Stimulated activated CD4-positive, alpha-beta T cell treated with anti-CD3 and anti-CD28 coated beads, Interleukin-1b, Interleukin-23, amount 100 ng/mL, for 24 hours (primary cell): ENCODE measurements at places on chromosomes 1 and 21.

DNA sequence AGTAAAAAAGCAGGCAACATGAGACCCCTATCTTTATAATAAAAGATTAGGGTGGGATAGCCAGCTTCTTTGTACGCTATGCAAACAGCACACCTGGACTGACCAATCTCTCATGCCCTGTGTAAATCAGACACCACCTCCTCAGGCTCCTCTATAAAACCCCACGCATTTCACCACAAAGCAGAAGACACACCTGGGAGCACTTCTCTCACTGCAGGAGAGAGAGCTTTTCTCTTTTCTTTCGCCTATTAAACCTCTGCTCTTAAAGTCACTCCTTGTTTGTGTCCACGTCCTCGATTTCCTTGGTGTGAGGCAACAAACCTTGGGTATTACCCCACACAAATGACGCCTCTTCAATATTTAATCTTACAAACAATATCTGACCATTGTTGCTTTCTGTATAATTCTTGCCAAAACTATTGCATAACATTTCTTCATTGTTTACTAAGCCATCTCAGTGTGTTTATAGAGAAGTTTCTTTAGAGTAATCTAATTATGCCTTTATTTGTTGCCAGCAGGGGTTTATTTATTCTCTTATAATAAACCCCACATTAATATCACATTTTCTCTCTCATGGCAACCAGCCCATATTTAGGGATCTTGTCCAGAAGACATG is 31.6 kb upstream of the NUF2 start:
- DNase-seq = no peak

DNA sequence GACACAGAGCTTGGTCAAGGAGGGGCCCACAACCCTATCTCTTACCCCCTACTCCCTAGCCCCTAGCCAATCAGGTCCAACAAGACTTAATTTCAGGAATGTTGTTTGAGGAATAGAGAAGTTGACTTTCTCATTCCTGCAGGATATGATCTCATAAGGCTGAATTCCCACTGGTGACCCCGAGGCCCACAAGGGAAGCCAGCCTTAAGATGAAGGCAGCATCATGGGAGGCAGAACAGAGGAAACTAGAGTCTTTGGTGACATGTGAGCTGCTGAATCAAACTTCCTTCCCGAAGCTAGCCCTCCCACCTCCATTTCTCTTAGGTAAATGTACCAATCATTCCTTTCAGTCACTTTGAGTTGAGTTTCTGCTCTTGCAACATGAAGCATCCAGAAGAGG is 9.1 kb upstream of the PDIK1L start:
- no peak for DNase-seq

DNA sequence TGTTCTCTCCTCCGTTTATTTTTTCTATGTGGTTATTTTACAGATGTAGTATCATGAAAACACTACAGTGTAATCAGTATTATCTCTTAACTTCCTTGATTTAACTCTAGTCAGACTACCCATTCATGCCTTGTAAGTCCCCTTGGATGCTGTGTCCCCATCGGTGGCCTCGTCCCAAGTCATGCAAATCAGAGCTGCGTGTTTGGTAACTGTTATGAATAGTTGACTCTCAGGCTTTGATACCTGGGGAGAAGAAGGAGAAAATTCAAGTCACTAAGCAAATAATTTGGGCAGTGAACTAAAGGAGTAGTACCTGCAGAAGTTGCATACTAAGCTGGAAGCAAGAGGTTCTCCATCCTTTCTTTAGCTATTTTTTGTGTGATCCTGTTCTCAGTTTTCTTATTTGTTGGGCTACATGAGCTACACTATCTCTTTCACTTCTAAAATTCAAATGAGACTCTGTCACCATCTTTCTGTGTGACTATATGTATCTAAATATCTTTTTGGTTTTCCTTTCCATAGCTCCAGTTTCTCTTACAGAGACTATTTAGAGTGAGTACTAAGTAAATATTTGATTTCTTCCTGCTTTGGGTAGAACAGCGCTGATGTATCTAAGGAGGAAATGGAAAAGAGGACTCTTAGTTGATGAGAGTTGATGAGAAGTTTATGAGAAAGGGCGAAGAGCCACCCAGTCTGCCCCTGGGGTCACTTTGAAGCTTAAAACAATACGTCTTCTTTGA is 50.9 kb downstream of the VANGL2 start:
- DNase-seq = no peak

DNA sequence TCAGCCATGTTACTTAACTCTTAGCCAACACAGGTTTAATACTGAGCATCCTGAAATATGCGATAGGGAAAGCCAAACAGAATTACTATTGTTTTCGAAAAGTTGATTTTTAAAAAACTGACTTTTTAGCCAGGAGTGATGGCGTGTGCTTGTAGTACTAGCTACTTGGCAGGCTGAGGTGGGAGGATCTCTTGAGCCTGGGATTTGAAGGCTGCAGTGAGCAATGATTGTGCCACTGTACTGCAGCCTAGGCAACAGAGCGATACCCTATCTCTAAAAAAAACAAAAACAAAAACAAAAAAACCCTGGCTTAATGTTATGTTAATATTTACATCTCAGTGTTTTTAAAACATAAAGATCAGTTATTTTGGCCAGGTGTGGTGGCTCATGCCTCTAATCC is 16.7 kb downstream of the NMNAT1 start:
- no peak for DNase-seq

DNA sequence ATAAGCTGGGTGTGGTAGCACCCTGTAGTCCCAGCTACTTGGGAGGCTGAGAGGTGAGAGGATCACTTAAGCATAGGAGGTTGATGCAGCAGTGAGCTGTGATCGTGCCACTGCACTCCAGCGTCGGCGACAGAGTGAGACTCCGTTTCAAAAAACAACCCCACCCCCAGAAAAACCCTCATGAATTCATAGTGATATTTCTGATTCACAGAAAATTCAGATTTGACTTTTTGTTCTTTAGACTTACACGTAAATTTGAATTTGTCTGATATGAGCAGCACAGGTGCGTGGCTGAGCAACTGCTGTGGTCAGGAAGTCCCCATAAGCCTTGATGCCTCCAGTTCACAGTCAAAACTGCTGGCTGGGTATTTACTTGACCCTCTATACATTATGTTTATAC is 10.0 kb upstream of the MORC3 start:
- no peak for DNase-seq

DNA sequence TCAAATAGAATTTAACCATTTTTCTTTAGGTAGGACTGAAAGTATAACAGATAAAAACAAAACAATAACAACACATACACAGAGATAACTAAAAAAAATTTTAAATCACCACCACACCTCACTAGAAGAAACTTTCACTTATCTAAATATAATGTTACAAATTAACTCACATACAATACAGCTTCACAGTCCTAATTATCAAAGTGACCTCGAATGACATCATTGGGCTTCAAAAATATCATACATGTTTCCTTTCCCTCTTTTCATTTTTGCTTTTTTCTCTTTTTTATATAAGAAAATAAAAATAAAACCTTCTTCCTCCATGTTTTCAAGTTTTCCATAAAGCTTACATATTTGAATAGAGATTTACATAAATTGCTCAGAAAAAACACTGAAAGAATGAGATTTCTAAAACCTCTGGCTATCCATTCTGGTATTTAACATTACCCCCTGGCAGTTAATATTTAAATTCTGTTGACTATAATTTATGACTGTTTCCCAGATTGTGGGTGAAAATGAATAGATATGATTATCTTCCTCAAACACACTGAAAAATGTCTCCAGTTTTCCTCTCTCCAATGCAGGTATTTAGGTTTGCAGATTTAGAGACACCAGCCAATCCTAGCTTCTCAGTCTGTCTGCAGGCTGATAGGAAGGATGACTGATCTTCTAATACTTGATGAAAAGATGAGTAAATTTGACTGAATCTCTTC is 40.5 kb upstream of the SLC19A2 start:
- no peak for DNase-seq

DNA sequence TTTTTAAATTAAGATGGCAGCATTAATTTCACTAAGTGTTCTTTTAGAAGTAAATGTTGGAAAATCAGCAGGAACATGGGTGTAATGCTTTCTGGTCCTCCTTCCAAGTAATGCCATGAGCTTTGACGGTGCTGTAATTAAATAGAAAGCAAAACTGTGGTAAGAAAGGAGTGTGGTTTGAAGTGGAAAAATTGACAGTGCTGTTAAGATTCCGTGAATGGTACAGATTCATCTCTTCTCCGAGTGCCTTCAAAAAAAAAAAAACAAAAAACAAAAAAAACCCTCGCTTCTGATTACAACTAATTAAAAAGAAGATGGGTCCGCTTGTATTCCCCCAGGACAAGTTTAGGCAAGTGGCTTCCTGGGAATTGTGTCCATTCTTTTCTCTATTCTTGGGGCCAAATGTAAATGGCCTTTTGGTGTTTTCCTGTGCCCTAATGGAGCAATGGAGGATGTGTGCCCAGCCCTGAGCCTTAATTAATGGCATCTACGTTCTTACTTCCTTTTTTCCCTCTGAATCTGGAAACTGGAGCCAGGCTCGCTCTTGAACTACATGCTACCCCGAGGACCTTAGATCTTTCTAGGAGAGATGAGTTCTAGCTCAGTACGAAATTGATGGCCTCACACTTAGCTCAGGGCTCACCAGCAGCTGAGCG is 5.1 kb downstream of the LMO4 start:
- no peak for DNase-seq

DNA sequence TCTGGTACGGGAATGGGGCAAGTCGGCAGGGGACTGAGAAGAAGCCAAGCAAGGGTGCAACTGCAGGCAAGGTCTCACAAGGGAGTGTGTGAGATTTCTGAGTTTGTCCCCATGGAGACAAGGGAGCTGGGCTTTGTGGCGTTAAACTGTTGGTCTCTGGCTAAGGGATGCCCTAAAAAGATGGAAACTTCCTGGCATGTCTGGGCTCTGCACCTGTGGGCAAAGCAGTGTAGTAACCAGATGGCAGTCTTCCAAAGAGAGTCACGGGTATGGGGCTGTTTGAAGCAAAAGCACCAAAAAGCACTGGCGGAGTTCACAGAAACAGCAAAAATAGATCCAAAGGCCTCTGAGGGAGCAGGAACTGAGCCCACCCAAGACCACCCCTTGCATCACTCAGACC is 104.8 kb upstream of the SLC44A3 start:
- no peak for DNase-seq

- DNase-seq = no peak
Observed at GRCh38 chr1:61403679-61404596, 321.0 kb downstream of the TM2D1 start.

GRCh38 chr1:43277116-43277876 is 7.5 kb downstream of the TMEM125 start:
- no peak for DNase-seq

GRCh38 chr1:99662539-99663080 is 16.7 kb downstream of the PALMD start:
- DNase-seq = no peak

DNA sequence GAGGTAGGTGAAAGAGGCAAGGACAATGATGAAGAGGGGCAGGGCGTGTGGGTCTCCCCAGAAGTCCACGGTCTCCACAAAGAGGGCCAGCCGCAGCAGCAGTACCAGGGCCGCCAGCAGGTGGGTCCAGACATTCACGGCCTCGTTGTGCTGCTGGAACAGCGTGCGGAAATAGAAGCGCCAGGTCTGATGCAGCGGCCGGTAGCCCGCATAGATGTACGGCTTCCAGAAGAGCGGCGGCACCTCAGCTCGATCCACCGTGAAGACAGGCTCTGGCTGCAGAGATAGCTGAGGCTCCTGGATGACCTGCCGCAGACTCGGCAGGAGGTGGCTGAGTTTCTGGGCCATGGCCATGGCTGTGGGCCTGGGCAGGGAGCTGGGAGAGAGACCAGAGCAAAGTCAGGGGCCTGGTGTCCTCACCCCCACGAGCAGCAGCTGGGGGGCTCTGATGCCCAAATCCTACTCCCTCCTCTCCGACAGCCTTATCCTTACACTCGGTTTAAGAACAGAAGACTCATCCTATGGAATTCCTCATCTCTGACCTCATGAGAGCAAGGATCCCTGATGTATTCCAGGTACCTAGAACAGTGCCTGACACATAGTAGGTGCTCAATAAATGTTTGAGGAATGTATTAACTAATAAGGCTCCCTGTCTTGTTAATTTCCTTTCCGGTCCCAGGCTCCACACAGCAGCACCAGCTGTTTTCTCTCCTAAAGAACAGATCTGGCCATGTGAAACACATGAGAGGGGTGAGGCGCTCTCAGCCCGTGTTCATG is 4.4 kb upstream of the AUNIP start:
- no peak for DNase-seq

- DNase-seq = no peak
Observed at GRCh38 chr21:44958471-44959191, 18.8 kb downstream of the SLX9 start.

DNA sequence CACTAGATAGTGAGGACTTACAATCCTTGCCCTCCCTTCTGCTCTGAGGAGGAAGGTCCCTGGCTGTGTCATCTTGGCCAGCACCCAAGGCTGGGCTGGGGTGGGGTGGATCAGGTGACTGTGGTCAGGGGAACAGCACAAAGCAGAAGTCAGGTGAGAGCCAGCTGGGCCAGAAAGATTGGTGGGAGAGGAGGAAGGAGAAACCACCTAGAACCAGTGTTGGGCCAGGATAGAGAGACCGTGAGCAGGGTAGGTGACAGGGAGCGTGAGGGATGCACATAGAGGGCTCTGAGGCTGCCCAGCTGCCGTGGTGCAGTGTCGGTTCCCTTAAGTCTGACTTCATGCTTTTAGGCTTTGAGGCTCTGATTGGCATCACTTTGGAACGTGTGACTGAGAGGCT is 22.7 kb downstream of the NCF2 start:
- no peak for DNase-seq

DNA sequence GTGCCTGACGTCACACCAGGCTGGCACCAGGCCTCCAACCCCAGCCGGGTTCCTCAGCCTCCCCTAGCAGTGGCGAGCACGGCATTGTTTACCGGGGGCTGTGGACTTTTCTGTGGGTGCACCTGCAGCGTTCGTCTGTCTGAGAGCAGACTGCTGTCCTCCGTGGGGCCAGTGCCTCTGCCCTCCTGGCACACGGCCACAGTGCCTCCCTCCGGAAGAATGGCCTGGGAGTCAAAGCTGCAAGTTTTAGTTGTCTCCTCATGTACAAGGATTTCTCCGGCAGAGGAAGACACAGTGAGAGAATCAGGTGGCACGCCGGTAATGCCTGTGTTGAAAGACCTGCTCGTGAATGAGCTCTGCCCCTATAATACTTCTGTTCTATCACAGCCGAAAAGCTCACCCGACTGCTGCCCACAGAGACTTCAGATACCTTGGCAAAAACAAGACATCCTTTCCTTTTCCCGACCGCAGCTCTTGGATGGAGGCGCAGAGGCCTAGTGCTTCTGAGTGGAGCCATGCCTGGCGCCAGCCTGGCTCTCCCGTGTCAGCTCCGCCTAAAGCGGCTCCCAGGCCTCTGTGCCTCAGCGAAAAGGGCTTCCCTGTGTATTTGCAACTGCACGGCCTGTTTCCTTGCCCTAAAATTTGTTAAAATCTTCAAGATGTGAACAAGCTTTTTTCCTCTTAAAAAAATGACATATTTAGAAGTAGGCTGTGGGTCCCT is 71.4 kb downstream of the AGPAT3 start:
- no peak for DNase-seq

DNA sequence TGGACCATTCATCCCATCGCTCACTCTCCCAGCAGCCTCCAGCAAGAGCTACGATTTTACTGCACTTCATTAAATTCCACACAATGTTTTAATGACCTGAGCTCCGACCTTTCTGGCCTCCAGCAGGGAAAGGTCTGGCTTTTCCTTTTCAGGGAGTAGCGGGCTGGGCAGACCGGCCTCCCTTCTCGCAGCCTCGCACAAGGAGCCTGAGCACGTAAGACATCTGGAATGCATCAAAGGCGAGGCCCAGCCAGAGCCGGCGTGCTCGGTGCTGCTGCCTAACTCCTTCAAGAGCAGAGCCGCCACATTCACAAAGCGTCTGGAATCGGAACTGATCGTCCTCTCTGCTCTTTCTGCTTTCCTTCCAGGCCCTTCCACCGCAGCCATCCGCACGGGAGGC is 32.5 kb upstream of the FHAD1 start:
- no peak for DNase-seq

- no peak for DNase-seq
Observed at GRCh38 chr1:41448821-41449220, 35.7 kb downstream of the EDN2 start.
